ENCODE measurements at places on chromosomes 3 and 15. TPM values are rescaled to one million over a fixed set of nuclear protein-coding genes. Genes with fewer than 3 reads are reported as not detected.
A peak's percentile ranks its signal among the peaks of the same experiment; 100 is the strongest.

SLC6A20 gene
- not detected for total RNA-seq

ZNF662 gene
- 2.5 TPM for total RNA-seq

SLC15A2 gene
- total RNA-seq, result 0.97 TPM

LOXL1 gene
- total RNA-seq, result 2.2 TPM

RASGRP1 gene
- 65.2 TPM for total RNA-seq

ADGRG7 gene
- total RNA-seq, result 22.3 TPM

GOLGA6A gene
- not detected for total RNA-seq

PPIB gene
- total RNA-seq, result 148 TPM

PTX3 gene
- not detected for total RNA-seq

PRR23C gene
- total RNA-seq, result not detected

GOLGA8K gene
- not detected for total RNA-seq

CLDN11 gene
- total RNA-seq, result not detected

GABRB3 gene
- total RNA-seq, result 0.11 TPM

ZNF860 gene
- not detected for total RNA-seq

CADPS gene
- total RNA-seq, result not detected

DNA sequence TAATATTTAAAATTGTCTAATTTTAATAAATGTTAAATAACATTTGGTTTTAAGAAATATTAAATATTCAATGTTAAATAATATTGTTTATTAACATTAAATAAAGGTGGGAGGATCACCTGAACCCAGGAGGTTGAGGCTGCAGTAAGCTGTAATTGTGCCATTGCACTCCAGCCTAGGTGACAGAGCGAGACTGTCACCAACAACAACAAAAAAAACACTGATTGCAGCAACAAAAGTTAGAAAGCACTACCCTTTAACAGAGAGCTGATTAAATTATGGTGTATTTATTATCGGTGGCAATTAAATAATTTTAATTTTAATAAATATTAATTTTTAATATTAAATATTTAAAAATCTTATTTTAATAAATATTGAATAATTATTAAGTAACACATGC lies 152.1 kb downstream of the ATG7 start:
- DNase-seq, result no peak

- no peak for DNase-seq
Measured at GRCh38 chr15:75195122-75195765, 6.4 kb upstream of the C15orf39 start.

- DNase-seq, result no peak
Measured at GRCh38 chr3:150779402-150779858, 16.5 kb upstream of the SIAH2 start.

DNA sequence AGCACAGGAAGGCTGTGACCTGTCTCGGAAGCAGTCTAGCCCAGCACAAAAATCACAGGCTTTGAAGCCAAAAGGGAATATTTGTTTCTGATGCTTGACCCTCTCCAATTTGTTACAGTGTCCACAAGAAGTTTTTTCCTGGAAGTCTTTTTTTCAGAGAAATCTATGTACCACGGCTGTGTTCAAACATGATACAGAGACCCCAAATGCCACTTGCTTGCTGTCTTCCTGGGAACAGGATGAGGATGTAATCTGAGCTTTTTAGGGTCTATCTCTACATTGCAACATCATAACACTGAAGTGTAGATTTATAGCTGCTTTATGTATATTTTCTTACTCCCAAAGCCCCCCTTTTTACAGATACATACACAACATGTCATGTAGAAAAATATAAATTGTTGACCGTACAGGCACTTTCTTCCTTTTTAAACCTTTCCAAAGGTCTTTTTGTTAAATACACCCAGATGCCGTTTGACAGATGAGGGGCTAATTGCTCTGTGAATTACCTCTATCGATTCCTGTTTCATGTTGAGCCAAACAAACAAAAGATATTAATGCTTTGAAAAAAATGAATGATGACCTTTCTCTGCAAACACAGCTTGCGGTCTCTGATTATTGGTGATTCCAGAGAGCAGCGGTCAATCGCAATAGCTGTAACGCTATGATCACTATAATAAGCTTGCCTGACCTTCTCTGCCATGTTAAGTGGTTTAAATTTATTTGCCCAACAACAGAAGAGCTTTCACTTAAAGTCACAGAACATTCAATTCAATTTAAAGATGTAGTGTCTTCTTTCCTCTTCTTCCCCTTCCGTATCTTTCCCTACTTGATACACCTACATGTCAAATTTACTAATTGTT lies 875.9 kb upstream of the NR2F2 start:
- DNase-seq, result no peak

DNA sequence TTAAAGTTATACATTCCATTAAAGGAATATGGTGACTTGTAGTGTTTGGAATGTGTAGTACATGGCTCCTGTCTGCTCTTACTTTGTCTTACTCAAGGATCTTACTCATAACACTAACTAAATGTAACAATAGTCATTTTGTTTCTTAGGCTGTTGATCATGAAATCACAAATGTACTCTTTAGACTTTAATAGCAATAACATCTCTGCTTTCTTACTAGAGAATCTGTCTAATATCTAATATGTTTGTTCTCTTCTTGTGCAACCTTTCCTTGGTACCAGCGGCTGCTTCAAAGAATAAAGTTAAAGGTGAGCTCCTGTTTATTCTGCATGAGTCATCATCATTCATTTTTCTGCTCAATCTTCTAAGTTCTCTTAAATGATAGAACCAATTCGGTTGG lies 767.5 kb downstream of the CADM2 start:
- DNase-seq, result no peak

- DNase-seq, result no peak
Measured at GRCh38 chr3:9198899-9199335, 50.5 kb downstream of the SRGAP3 start.

GRCh38 chr3:65342084-65342683 lies 654.4 kb upstream of the ADAMTS9 start:
- DNase-seq, result no peak

- DNase-seq, result no peak
Measured at GRCh38 chr3:118791246-118791645, 243.4 kb downstream of the IGSF11 start.

- peak; percentile 3 for DNase-seq
Measured at GRCh38 chr3:136862617-136863322, 762 bp downstream of the NCK1 start.

DNA sequence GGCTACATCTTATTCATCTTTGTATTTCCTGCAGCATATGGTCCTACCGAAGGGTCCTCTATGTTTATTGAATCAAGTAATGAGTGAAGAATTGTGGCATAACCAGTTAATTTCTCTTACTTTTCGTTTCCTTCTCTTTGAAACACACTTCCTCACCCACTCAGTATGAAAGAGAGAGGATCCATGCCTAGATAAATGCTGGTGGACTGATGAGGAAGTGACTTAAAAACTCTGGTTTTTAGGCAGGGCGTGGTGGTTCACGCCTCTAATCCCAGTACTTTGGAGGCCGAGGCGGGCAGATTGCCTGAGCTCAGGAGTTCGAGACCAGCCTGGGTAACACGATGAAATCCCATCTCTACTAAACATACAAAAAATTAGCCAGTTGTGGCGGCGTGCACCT lies 2.2 kb upstream of the MB21D2 start:
- DNase-seq, result no peak

DNA sequence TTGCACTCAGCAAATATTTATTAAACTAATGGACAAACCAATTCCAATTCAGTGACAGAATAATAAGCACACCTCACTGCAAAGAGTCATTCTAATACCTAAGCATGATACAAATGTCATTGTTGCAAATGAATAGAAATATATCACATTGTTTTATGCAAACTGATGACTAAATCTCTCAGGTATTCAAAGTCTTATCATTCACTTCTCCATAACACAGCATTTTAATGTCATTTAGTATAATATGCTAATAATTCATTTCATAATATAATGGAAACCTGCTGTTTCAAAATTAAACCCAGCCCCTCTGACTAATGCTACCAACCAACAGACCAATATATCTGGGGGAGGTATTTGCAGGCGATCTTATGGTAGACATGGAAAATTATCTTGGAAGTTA lies 71.8 kb downstream of the FGF7 start:
- DNase-seq, result no peak

GRCh38 chr3:161343986-161344385 lies 27.3 kb downstream of the SPTSSB start:
- DNase-seq, result no peak

- no peak for DNase-seq
Measured at GRCh38 chr3:27114684-27115083, 254.5 kb downstream of the NEK10 start.

DNA sequence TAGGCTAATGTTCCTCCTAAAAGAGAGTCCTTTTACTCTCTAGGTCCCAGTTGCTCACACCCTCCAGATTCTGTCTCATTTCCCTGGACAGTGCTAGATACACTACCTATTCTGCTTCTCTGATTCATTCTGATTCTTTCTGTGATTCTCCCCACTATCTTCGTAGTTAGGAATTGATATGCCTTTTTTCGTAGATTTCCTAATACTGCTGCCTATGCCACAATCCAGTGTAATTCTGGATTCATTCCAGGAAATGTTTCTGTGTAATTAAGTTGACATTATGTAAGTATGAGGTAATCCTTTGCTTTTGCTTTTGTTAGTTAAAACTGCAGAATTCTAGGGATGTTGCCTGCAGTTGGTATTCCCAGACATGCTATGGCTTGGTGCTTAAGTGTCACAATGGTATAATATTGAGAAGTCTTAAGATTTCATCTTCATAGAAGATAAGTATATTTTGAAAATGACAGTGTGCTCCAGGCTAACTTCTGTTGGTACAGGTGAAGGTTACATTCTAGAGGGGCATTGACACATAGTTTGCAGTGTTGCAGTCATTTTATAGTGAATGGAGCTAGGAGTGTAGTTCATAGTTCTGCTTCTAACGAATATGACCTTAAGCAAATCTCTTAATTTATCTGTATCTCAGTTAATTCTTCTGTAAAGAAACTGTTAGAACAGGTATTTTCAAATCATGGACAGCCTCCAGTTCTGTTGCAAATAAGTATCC lies 54.3 kb downstream of the RIOX2 start:
- DNase-seq, result no peak

DNA sequence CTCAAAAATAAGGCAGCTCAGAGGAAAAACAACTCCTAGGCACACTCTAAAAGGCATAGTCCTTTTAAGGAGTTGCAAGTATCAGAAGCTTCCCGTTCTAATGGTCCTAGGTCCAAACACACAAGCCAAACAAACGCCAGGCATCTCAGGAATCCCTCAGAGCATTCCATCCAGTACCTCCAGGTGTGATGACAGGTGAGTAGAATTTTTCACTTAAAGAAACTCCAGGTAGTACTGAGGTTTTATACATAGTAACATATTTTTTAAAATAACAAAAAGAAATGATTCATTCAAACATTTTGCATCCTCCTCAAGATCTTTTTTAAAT lies 1092.3 kb downstream of the TUSC7 start:
- no peak for DNase-seq

DNA sequence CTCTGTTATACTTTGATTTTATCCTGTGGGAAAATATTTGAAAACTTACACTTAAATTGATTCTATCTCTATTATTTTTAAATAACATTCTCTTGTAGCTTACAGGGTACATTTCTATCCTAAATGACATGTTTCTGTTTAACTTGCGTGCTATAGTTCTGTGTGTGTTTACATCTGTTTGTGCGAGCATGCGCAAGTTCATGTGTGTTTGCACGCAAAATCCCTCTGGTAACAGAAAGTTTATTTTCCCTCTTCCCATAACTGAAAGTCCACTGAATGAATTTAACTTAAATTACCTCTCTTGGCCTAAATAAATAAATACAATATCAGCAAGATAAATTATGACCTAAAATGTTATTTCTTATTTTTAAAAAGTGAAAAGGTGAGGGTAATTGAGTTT lies 117.3 kb upstream of the NEO1 start:
- DNase-seq, result no peak

- no peak for DNase-seq
Measured at GRCh38 chr3:172279191-172279640, 169.0 kb downstream of the GHSR start.

DNA sequence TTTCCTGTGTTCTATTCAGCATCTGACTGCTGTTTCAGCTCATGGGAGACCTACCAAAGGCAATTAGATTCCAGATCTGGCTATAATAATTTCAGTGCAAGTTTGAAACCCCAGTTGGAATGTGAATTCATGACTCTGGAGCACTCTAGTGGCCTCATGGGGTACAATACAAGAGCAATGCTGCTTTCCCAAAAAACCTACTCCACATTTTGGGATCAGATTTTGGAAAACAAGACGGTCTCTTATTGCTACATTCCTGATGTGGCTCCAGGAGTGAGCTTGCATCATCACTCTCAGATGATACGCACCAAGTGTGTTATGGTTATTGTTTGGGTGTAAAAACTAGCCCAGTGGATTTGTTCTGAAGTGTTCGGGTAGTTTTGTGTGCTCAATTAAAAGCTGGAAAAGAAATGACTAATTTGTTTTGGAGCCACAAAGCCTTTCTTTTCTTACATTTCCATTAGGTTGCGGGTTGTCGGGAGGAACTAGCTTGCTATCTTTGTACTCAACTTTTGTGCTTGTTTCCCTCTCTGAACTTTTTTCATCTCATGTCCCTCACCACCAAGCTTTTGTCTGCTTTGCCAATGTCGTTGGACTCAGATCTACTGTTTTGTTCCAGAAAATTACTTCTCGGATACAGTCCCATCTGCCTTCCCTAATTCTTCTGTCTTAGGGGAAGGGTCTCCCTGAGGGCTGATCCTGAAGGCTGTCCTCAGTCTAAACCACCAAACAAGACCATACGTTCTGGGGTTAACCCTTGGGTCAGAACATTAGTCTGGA lies 272.1 kb downstream of the BBX start:
- DNase-seq, result no peak

DNA sequence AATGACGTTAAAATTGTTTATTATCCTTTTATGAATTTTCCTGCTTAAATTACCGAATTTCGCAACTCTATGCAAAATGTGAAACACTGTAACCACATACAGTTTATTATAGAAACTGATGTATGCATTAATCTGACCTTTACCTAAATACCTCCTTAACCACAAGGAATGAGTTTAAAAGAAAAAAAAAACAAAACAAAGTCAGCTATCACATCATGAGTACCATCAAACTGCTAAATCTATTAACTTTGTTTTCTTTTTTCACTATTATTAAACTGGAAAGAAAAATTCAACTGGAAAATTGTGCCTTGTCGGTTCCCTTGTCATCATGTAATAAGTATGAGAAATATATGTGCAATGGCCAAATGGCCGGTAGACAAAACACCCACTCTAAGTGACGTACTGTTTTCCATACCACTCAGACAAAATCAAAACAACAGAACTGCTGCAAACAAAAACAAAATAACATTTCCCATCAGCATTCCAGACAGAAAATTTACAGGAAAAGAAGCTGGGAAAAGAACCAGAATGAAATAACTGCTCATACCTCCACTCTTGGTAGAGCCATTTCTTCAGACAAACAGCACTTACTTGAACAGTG lies 415.3 kb downstream of the FOXP1 start:
- DNase-seq, result no peak
